ENCODE measurements at places on chromosomes 1 and 21.

- no peak for DNase-seq
Measured at GRCh38 chr1:150906329-150906728, 19.4 kb downstream of the CTXND2 start.

DNA sequence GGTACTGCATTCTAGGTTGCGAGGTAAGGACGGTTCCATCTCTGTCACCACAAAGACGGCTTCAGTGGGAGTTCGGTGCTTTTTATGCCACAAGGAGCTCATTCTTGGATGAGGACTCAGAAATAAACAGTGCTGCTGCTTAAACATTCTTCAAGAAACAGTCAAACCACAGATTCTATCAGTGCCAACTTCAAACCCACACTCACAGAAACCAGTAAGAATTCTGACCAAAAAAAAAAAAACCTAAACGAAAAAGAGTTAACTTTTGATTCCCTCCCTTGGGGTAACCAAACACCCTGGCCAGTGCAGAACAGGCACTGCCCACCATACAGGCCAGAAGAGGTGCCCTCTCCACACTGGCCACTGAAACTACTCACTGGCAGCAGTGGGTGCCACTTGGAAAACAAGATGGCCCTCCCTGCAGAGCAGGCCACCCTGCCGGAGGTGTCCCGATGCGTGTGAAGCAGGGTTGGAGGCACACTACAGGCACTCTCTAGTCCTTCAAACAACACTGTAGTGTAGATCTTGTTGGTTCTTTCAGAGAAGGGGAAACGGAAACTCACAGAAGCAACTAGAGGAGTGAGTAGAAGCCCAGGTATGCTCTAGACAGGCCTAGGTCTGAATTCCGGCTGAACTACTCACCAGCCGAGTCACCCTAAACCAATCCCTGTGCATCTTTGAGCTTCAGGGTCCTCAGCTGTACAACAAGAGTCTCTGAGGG lies 87.3 kb upstream of the TLR5 start:
- no peak for DNase-seq

- DNase-seq, result no peak
Measured at GRCh38 chr1:79124756-79125155, 118.2 kb upstream of the ADGRL4 start.

DNA sequence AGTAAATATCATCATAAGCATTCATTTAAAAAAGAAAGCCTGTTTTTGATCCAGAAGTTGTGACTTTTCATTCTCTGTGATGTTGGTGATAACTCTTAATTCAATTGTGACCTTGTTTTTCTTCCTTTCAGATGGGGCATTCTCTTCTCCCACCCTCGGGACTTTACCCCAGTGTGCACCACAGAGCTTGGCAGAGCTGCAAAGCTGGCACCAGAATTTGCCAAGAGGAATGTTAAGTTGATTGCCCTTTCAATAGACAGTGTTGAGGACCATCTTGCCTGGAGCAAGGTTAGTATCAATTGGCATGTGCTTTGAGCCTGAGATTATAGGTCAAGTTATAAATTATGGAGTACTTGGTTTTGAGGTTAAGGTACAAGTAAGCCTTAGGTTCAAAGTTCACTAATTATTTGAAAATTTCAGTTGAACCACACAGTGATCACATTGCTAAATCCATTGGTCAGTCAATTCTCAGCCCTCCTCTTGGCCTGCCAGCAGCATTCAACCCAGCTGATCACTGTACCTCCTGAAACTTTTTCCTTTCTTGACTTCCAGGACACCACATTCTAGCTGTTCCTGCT lies 4.1 kb downstream of the PRDX6 start:
- DNase-seq, result no peak

- no peak for DNase-seq
Measured at GRCh38 chr1:21188235-21188634, 11.5 kb upstream of the EIF4G3 start.

DNA sequence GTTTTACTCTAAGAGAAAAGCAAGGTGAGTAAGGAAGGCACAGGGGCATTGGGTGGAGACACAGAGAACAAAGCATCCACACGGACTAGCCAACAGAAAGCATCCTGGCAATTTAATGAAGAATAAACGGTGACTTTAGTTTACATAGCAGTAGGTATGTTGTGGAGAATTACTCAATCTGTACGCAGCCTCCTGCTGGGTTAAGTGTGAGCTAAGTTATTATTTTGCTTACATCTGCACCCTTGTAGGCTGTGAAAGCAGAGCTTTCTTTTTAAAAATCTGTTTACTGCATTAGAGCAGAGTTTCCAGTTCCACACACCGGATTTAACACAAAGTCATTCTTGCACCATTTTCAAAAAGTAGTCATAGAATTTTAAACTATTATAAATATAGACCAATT lies 144.5 kb downstream of the AKT3 start:
- DNase-seq, result no peak

GRCh38 chr1:190116921-190117320 lies 360.7 kb downstream of the BRINP3 start:
- no peak for DNase-seq

DNA sequence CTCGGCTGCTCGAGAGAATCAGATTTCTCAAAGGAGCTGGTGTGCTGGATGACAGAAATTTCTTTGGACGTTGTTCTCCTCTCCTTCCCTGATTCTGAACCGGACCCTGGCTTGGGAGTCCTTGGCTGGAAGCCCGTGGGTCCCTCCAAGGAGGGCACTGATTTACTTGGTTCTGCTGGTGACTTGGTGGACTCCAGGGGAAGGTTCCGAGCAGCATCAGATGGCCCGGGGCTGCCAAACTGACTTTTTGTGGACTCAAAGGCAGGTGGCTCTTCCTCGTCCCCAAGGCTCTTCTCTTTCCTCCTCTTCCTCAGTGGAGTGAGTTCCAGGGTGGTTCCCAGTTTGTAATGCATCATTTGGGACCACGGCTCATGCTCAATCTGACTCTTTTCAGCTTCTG lies 97.9 kb upstream of the EDN2 start:
- no peak for DNase-seq

DNA sequence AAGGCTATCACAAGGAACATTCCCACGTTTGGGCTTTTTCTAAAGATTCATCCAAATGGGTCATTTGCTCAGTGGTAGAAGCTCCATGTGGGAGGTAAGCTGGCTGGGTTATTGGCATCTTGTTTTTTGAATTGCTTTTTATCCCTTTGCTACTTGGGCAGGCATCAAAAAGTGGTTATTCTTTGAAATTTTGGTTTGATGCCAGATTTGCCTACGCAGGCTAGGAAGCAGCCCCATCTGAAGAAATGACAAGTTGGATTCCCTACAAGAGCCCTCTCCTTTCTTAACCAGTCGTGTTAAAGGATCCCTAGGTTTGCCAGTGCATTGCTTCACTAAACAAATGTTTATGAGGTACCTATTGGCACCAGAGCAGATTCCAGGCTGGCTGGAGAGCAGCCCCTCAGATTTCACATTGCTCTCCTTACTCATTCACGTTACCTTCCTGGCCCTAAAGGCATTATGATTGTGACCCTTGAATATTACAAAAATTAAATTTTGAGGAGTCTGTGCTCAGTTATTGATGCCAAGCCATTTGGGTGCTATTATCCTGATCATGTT lies 38.8 kb downstream of the ARID1A start:
- no peak for DNase-seq

DNA sequence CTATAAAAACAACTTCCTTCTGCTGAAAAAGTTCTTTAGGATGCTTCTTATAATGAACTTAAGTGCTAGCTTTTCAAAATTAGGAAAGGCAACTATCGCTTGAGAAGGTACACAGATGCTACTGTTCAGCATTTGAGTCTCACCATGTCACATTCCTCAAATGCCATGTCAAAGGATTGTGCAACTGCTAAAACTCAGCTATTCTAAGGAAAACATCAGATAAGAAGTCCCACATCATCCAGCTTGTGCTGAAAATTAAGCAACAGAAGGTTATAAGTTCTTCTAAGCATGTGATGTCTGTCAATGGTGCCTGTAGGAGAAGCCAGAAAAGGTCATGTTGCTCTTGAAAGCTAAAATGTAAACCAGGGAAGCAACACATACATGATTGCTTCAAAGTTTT lies 36.5 kb downstream of the MCOLN2 start:
- DNase-seq, result no peak

- no peak for DNase-seq
Measured at GRCh38 chr1:169115891-169116585, 9.5 kb downstream of the ATP1B1 start.

DNA sequence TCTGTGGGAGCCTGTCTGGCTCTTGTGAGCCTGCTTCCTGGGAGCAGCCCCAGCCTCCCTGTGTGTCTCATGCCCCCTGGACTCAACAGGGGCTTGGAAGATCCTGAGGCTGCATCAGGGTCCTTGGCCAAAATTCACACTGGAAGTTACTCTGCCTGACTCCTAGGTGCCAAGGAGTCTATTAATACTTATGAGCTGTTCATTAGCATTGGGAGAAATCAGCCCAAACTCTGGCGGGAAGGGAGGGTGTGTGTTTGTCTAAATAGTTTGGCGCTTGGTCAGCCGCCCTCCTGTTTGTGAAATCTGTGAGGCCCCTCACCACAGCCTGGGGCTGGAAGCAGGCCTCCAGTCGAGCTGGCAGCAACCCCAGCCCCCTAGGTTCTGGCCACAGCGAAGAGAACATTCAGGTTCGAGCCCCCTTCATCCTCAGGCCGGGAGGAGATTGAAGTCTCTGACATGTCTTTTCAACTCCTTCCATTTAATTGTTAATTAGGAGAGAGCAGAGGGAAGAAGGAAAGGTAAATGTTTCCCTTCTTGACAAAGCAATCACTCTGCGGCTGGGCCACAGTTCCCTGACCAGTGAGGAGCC lies 82.1 kb upstream of the F3 start:
- no peak for DNase-seq

- DNase-seq, result no peak
Measured at GRCh38 chr1:15089258-15089992, 64.1 kb upstream of the TMEM51 start.

- DNase-seq, result no peak
Measured at GRCh38 chr1:193237381-193237978, 51.1 kb upstream of the B3GALT2 start.

GRCh38 chr1:60185684-60186083 lies 112.1 kb upstream of the C1orf87 start:
- no peak for DNase-seq

- no peak for DNase-seq
Measured at GRCh38 chr1:77175230-77175844, 43.9 kb downstream of the PIGK start.

DNA sequence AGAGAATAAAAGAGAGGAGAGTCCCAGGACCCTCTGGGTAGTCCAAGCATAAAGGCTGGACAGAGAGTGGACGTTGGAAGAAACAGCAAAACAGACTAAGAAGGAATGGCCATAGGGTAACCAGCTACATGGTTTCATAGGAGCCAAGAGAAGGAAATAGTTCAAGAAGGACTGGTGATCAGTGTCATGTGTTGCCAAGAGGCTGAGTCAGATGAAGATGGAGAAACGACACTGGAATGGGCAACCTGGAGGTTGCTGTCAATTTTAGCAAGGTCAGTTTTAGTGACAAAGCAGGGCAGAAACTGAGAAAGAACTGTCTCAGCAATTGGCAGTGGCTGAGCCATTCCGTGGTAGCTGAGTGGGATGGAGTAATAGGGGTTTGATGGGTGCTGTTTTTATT lies 41.4 kb downstream of the HMGB4 start:
- no peak for DNase-seq

DNA sequence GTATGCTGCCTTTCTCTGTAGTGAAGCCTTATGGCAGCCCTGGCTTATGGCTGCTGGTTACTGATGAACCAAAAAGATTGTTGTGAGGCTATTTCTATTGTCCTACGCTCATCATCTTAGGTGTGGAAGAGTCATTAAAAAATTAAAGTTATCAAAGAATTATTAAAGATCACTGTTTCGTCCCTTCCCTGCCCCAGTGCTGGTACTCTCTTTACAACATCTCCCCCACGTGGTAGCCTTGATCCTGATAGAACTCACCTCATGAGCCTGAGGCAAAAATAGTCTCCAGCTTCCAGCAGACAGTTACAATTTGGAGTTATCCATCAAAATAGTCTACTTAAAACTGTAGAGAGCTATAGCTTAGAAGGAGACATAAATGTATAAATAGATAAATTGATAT lies 201.5 kb downstream of the S1PR1 start:
- no peak for DNase-seq

GRCh38 chr21:14677639-14678179 lies 131.6 kb upstream of the SAMSN1 start:
- no peak for DNase-seq

GRCh38 chr1:59816318-59816878 lies 1.6 kb downstream of the HOOK1 start:
- no peak for DNase-seq

GRCh38 chr1:14897080-14897449 lies 256.5 kb upstream of the TMEM51 start:
- DNase-seq, result no peak

GRCh38 chr1:118143831-118144230 lies 41.2 kb downstream of the SPAG17 start:
- no peak for DNase-seq

- DNase-seq, result no peak
Measured at GRCh38 chr1:192939440-192939839, 119.7 kb downstream of the UCHL5 start.

DNA sequence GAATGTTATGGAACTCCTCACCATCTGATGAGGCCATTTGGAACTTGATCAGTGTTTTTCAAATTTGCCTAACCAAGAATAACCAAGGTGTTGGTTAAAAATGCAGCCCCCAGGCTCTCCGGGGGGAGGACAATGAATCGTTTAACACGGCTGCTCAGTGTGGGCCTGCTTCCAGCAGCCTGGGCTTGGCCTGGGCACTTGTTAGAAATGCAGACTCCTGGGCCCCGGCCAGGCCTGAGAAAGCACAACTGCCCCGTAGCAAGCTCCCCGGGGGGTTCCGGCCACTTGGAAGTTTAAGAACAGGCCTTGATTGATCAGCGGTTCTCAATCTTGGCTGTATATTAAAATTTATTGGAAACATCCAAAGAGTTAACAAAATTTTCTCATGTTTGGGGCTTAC lies 22.8 kb upstream of the C2CD2 start:
- no peak for DNase-seq

DNA sequence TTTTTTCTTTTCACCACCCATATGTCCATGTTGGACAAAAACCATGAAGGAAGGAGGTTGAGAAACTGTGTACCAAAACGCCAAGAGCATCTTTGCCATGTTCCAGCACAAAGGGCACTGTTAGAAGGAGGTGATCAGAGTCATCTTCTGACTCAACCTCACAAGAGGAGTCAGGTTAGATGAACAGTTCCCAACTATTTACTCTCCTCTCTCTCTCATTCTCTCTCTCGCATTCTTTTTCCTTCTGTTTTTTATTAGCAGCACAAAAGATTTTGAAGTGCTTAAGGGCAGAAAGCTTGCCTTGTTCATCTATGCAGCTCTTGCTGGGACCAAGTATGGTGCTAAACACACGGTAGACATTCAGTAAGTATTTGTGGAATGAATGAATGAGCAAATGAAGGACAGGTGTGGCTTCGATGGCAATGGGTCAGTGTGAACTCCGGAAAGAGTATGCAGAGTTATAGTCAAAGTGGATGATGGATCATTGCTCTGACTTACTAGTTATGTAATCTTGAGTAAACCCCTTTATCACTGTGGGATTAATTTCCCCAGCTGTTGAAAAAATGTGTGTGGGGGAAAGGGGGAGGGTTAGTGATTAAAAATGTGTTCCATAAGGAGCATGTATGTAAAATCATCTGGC lies 33.9 kb downstream of the DDR2 start:
- DNase-seq, result no peak

GRCh38 chr1:237199026-237199425 lies 157.0 kb downstream of the RYR2 start:
- DNase-seq, result no peak
